ENCODE measurements at places on chromosomes 6 and 20. TPM values are rescaled to one million over a fixed set of nuclear protein-coding genes. Genes with fewer than 3 reads are reported as not detected.
A peak's percentile ranks its signal among the peaks of the same experiment; 100 is the strongest.

The PEDS1 gene
- total RNA-seq: 11.2 TPM

The PAK5 gene
- total RNA-seq: not detected

The SLC22A7 gene
- total RNA-seq: not detected

The GMNN gene
- 85.1 TPM for total RNA-seq

The DPPA5 gene
- not detected for total RNA-seq

The JPH2 gene
- not detected for total RNA-seq

The CDK19 gene
- total RNA-seq: 11.0 TPM

The CST7 gene
- 43.1 TPM for total RNA-seq

The SLC16A10 gene
- total RNA-seq: 6.6 TPM

DNA sequence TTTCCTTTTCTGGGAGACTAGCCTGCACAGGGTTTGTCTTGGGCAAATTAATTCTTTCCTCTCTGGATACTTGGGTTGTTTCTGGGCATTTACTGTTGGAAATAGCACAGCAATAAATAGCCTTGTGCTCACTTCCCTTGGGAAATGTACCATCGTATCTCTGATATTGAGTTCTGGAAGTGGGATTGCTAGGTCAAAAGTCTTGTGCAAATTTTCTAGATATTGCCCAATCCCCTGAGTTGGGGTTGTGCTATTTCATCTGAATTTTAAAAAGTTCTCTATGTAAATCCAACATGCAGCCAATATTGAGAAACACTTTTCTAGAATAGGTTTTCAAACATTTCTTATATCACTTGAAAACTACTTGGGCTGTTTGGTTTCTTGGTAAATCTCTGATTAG lies 64.0 kb upstream of the ELOVL5 start:
- no peaks in the 10 kb centered on the region for H3K4me1 ChIP-seq
- H3K27ac ChIP-seq: no peak overlapping the region
- no peaks in the 10 kb centered on the region for H3K27me3 ChIP-seq

GRCh38 chr6:148629181-148629580 lies 117.6 kb upstream of the UST start:
- H3K36me3 ChIP-seq: no peaks in the 10 kb centered on the region
- no peak overlapping the region for H3K27ac ChIP-seq
- H3K4me3 ChIP-seq: no peak overlapping the region

DNA sequence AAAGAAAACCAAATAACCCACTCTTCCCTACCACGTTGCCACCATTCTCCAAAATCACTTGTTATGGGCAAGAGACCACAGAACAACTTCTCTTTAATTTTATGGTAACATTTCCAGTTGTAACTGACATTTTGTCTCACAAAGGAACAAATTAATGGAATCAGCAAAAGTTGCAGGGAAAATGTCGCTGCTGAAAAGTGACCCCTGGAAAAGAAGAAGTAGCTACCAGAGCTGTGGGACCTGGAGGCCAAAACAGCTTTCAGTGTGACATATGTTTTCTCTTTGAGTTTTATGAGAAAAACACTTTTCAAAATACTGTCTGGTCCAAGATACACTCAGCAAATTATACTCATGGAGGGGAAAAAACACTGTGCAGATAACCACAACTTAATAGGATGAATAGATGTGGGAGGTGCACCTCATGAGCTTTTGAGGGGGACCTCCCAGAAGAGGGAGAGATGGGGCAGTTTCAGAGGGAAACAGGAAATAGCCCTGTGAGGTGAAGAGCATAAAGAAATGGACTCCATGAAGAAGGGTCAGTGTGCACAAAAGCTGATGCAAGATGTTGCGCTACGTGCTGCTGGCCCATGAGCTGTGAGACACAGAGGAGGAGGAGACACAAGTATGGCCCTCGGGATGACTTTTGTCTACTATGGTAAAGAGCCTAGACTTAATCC lies 87.3 kb downstream of the DTNBP1 start:
- H3K36me3 ChIP-seq: peaks cover 7% of the 10 kb centered on the region
- H3K4me3 ChIP-seq: no peak overlapping the region
- peaks cover 4% of the 10 kb centered on the region for H3K4me1 ChIP-seq
- H3K27me3 ChIP-seq: no peaks in the 10 kb centered on the region
- no peak overlapping the region for H3K27ac ChIP-seq
- no peak for DNase-seq

GRCh38 chr6:131215219-131215618 lies 80.0 kb downstream of the AKAP7 start:
- H3K36me3 ChIP-seq: peaks cover 3% of the 10 kb centered on the region
- no peak for DNase-seq
- peaks cover 44% of the 10 kb centered on the region for H3K4me1 ChIP-seq
- H3K27ac ChIP-seq: no peak overlapping the region
- no peak overlapping the region for H3K4me3 ChIP-seq
- no peaks in the 10 kb centered on the region for H3K27me3 ChIP-seq

GRCh38 chr20:51500936-51501335 lies 41.6 kb downstream of the NFATC2 start:
- peak; percentile 52 for DNase-seq
- peaks cover 27% of the 10 kb centered on the region for H3K36me3 ChIP-seq
- no peaks in the 10 kb centered on the region for H3K27me3 ChIP-seq
- no peak overlapping the region for H3K4me3 ChIP-seq
- H3K4me1 ChIP-seq: peaks cover 62% of the 10 kb centered on the region

DNA sequence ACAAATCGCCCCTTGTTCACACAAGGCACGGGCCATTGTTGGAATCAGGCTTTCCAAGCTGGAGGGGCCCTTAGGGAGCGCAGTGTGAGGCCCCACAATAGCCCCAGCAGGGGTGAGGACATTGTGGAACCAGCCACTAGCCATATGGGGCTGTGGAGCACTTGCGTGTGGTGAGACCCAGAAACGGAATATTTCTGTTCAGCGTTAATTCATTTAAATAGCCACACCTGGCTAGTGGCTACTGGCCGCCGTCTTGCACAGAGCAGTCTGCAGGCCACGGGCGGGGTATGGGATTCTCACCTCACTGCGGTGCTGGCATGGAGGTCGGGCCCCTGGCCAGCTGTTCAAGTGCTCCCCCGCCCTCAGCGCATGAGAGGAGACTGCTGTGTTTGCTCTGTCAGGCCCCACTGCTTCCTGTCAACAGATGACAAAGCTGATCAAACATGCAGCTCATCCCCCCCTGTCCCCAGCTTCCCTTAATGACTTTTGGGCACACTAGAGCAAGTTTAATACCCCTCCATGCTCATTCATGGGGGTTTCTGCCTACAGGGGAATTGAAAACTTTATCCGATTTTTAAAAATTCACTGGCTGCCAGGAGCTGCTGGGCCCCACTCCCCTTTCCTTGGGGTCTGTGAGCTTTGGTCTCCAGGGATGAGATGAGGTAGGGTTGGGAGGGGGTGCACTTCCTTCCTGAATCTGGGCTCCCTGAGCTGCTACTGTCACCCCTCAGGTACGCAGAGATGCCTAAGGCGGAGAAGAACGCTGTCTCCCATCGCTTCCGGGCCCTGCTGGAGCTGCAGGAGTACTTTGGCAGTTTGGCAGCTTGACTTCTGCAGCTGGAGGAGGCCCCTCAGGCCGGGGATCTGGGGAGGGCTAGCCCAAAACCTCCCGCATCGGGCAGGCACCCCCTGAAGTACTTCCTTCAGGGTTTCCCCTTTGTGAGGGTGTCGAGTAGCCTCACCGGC lies 13.6 kb downstream of the ITPA start:
- peaks cover 24% of the 10 kb centered on the region for H3K4me1 ChIP-seq
- H3K4me3 ChIP-seq: no peak overlapping the region
- DNase-seq: peak; percentile 65
- H3K36me3 ChIP-seq: peaks cover 13% of the 10 kb centered on the region

DNA sequence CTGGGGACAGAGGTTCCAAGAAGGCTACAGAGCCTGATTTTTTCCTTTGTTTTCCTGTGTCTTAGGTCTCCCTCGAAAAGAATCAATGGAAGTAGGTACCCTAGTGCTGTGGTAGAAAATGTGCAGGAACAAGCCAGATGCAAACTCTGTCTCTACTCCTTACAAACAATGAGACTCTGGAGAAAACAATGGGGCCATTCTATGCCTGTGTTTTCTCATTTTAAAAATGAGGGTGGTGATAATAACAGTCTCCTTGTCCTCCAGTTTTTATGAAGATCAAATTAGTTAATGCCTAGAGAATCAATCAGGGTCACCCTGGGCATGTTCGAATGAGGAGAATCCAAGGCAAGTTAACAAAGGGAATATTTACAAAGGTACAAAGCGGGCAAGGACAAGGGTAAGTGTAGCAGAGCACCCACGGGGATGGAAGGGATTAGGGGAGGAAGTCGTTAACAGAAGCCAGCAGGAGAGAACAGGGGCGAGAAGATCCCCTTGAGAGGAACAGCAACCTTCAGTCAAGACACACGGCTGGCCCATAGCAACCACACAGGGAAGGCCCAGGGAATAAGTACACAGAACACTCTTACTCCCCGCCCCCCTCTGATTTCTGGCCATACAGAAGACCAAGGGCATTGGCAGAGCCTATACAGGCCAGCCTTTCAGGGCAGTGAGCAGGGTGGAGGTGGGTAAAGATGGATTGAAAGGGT lies 342.8 kb downstream of the PTPRT start:
- no peaks in the 10 kb centered on the region for H3K36me3 ChIP-seq
- H3K27me3 ChIP-seq: no peaks in the 10 kb centered on the region
- no peak for DNase-seq
- no peaks in the 10 kb centered on the region for H3K4me1 ChIP-seq
- H3K4me3 ChIP-seq: no peak overlapping the region

DNA sequence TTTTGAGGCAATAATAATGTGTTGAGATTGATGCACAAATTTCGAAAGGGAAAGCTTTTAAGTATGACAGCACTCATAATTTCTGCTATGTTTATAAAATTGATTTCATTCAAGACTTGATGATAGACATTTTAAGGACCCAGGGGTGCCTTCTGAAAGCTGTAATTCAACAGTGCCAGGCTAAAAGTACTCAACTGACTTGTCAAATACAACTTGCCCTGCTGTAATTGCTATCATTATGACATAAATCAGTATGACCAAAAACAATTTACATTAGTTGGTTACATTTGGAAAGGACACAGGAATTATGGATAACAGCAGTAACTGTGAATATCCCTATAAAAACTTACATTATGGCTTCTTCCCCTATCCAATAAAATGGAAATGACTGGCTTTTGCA lies 178.9 kb downstream of the MMUT start:
- no peaks in the 10 kb centered on the region for H3K36me3 ChIP-seq
- H3K27ac ChIP-seq: no peak overlapping the region
- no peak overlapping the region for H3K4me3 ChIP-seq
- no peak for DNase-seq
- no peaks in the 10 kb centered on the region for H3K4me1 ChIP-seq
- no peaks in the 10 kb centered on the region for H3K27me3 ChIP-seq

DNA sequence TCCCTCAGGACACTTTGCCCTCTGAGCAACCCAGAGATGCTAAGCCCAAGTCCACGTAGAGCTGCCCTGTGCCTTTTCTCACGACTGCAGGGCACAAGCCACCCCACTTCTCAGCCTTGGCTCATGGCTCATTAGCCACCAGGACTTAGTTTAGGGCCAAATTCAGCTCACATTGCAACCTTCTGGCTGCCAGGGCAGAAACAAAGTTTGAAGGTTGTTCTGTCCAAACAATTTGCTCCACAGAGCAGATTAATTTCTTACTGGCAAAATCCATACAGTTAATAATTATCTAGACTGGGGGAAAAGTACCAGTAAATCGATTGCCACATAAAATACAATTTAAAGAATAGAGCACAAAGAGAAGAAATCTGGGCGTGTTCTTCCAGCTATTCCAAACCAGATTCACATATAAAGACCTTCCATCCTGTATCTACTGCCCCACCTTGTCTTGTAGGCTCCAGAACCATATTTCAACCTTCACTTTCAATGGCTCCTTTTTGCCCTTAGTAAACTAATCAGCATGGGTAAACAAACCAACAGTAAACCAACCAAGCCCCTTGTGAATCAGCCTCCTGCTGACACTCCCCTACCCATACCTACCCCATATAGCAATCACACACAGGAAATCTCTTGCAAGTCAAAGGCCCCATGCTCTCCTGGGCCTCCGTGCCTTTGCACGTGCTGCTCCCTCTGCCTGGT lies 101.9 kb downstream of the QRSL1 start:
- H3K4me1 ChIP-seq: no peaks in the 10 kb centered on the region
- H3K27me3 ChIP-seq: peaks cover 6% of the 10 kb centered on the region
- H3K4me3 ChIP-seq: no peak overlapping the region
- no peaks in the 10 kb centered on the region for H3K36me3 ChIP-seq

- H3K4me1 ChIP-seq: peaks cover 46% of the 10 kb centered on the region
- H3K36me3 ChIP-seq: peaks cover 7% of the 10 kb centered on the region
- DNase-seq: no peak
- H3K4me3 ChIP-seq: no peak overlapping the region
- H3K27ac ChIP-seq: no peak overlapping the region
- no peaks in the 10 kb centered on the region for H3K27me3 ChIP-seq
Measured at GRCh38 chr20:35302421-35303335, 10.5 kb upstream of the FAM83C start.

- H3K4me1 ChIP-seq: no peaks in the 10 kb centered on the region
- H3K4me3 ChIP-seq: no peak overlapping the region
- H3K27me3 ChIP-seq: no peaks in the 10 kb centered on the region
- DNase-seq: no peak
- no peak overlapping the region for H3K27ac ChIP-seq
- no peaks in the 10 kb centered on the region for H3K36me3 ChIP-seq
Measured at GRCh38 chr6:145534989-145535388, 200.3 kb downstream of the EPM2A start.

DNA sequence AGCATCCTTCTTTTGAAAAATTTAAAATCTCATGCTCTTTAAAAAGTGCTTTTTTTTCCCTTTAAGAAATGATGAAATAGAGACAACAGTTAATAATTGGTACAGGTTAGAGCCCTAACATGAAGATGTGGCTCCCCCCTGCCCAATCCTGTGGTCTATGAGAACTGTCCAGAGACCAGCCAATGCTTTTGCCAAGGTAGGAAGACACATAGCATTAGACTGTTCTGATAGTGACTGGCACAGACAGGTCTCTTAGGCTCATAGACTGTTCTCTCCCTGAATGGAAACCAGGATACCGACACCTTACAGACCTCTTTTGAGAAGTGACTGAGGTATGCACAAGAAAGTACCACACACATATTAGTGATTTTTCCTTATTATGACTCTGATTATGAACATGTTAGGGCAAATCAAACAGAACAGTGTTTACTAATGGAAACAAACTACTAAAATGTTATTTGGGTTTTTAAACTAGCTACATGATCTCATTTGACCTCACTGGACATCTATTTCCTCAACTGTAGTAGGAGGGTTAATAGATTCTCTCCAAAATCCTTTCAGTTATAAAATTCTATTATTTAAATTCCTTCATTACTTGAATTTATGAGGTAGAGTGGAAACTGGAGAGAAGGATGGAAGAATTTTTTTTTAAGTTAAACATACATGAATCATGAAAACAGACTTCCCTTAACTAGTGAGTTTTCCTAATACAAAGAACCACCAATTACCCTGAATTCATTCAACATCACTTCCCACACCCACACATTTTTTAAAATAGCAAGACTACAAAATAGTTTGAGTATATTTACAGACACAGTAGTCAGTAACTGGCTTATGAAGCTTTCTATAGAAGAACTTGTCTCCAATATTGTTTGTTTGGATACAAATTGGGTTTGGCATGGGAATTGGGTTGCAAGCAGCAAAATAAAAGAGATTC lies 120.4 kb downstream of the OGFRL1 start:
- no peaks in the 10 kb centered on the region for H3K36me3 ChIP-seq
- no peaks in the 10 kb centered on the region for H3K4me1 ChIP-seq
- H3K4me3 ChIP-seq: no peak overlapping the region
- H3K27me3 ChIP-seq: peaks cover 14% of the 10 kb centered on the region
- H3K27ac ChIP-seq: no peak overlapping the region

- H3K4me1 ChIP-seq: no peaks in the 10 kb centered on the region
- no peak overlapping the region for H3K27ac ChIP-seq
- H3K4me3 ChIP-seq: no peak overlapping the region
- DNase-seq: no peak
Measured at GRCh38 chr20:24657878-24658620, 188.6 kb downstream of the SYNDIG1 start.

- H3K4me3 ChIP-seq: no peak overlapping the region
- DNase-seq: peak; percentile 60
- no peaks in the 10 kb centered on the region for H3K27me3 ChIP-seq
- peaks cover 65% of the 10 kb centered on the region for H3K4me1 ChIP-seq
Measured at GRCh38 chr20:35306931-35307517, 14.8 kb upstream of the FAM83C start.

Measured in activated naive CD4-positive, alpha-beta T cell treated with anti-CD3 and anti-CD28 coated beads for 36 hours (primary cell).